ENCODE measurements at places on chromosomes 11 and 22.

GRCh38 chr11:134666273-134667174, 254.5 kb upstream of the B3GAT1 start:
- H3K27ac ChIP-seq: no peak overlapping the region
- DNase-seq: no peak
- no peaks in the 10 kb centered on the region for H3K4me1 ChIP-seq
- H3K36me3 ChIP-seq: no peaks in the 10 kb centered on the region

- H3K4me1 ChIP-seq: peaks cover 58% of the 10 kb centered on the region
- peaks cover 29% of the 10 kb centered on the region for H3K36me3 ChIP-seq
- DNase-seq: peak; percentile 44
- H3K27ac ChIP-seq: peak overlapping the region; percentile 86
- no peaks in the 10 kb centered on the region for H3K27me3 ChIP-seq
Observed at GRCh38 chr11:58525037-58525614, 17.2 kb upstream of the OR5B21 start.

DNA sequence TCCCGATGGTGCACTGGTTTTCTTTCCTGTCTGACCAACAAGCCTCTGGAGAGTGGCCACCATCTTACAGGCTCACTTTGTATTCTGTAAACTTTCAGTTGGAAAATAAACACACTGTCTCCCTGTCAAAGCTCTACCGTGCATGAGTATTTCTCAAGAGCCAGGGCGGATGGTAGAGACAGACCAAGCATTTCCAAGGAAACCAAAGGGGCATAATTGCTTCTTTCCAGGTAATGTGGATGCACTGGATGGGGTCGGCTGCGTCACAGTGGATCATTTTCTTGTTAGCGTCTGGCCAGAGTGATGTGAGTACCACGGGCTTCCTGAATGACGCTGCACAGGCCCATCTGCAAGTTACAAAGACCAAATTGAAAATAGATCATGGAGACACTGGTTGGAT, 5.1 kb upstream of the SEZ6L start:
- H3K36me3 ChIP-seq: no peaks in the 10 kb centered on the region
- H3K27ac ChIP-seq: no peak overlapping the region
- DNase-seq: no peak
- H3K4me1 ChIP-seq: peaks cover 3% of the 10 kb centered on the region
- no peak overlapping the region for H3K4me3 ChIP-seq
- H3K27me3 ChIP-seq: peaks cover 33% of the 10 kb centered on the region

DNA sequence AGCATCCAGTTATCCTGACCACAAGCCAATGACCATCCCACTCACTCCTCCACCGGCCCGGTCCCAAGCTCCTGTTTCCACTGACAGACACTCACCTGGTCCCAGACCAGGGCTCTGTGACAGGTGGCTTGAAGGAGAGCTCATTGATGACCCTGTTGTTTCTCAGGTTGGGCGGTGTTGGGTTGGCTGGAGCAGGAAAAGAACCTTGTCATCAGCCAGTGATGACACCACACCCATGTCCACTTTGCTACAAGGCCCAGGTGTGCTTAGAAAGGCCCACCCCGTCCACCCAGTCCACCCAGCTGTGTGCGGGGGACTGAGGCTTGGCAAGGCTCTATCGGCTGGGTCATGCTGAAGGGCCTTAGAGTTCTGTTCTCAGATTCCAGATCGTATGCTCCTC, 42.9 kb downstream of the GAB4 start:
- no peak for DNase-seq
- H3K4me3 ChIP-seq: no peak overlapping the region
- no peak overlapping the region for H3K27ac ChIP-seq
- no peaks in the 10 kb centered on the region for H3K27me3 ChIP-seq
- H3K4me1 ChIP-seq: peaks cover 3% of the 10 kb centered on the region

DNA sequence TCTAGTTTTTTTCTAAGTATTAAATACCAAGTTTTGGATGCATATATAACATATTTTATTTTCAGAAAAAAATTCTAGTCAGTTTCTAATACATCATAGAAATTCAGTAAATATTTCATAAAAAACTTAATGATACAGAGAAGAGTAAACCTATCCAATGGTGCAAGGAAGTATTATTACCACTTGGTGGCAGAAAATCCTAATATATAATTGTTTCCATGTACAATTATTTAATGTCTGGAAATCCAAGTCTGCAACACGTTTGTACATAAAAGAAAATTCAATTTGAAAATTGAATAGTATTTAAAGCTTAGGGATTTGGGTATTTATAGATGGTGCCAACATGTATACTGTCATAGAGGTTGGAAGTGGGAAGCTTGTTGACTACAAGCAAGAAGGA, 127.0 kb downstream of the TRPC6 start:
- H3K4me3 ChIP-seq: no peak overlapping the region
- no peak for DNase-seq
- no peaks in the 10 kb centered on the region for H3K36me3 ChIP-seq
- no peaks in the 10 kb centered on the region for H3K4me1 ChIP-seq
- H3K27ac ChIP-seq: no peak overlapping the region
- H3K27me3 ChIP-seq: no peaks in the 10 kb centered on the region

- H3K27me3 ChIP-seq: peaks cover 8% of the 10 kb centered on the region
- H3K27ac ChIP-seq: no peak overlapping the region
- no peak overlapping the region for H3K4me3 ChIP-seq
- no peaks in the 10 kb centered on the region for H3K36me3 ChIP-seq
- no peak for DNase-seq
Observed at GRCh38 chr11:126732981-126733380, 267.6 kb downstream of the KIRREL3 start.

GRCh38 chr11:113725913-113726312, 19.8 kb upstream of the TMPRSS5 start:
- no peak for DNase-seq
- H3K4me3 ChIP-seq: no peak overlapping the region
- H3K27me3 ChIP-seq: no peaks in the 10 kb centered on the region
- H3K36me3 ChIP-seq: peaks cover 9% of the 10 kb centered on the region
- no peaks in the 10 kb centered on the region for H3K4me1 ChIP-seq
- H3K27ac ChIP-seq: no peak overlapping the region

DNA sequence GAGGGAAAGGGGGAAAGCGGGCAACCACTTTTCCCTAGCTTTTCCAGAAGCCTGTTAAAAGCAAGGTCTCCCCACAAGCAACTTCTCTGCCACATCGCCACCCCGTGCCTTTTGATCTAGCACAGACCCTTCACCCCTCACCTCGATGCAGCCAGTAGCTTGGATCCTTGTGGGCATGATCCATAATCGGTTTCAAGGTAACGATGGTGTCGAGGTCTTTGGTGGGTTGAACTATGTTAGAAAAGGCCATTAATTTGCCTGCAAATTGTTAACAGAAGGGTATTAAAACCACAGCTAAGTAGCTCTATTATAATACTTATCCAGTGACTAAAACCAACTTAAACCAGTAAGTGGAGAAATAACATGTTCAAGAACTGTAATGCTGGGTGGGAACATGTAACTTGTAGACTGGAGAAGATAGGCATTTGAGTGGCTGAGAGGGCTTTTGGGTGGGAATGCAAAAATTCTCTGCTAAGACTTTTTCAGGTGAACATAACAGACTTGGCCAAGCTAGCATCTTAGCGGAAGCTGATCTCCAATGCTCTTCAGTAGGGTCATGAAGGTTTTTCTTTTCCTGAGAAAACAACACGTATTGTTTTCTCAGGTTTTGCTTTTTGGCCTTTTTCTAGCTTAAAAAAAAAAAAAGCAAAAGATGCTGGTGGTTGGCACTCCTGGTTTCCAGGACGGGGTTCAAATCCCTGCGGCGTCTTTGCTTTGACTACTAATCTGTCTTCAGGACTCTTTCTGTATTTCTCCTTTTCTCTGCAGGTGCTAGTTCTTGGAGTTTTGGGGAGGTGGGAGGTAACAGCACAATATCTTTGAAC, 6.8 kb downstream of the MALAT1 start:
- no peak overlapping the region for H3K4me3 ChIP-seq
- no peak for DNase-seq
- H3K27me3 ChIP-seq: no peaks in the 10 kb centered on the region
- peaks cover 37% of the 10 kb centered on the region for H3K4me1 ChIP-seq

GRCh38 chr11:96309016-96309642, 33.9 kb downstream of the MAML2 start:
- no peak for DNase-seq
- H3K4me3 ChIP-seq: no peak overlapping the region
- peaks cover 77% of the 10 kb centered on the region for H3K4me1 ChIP-seq
- H3K27me3 ChIP-seq: no peaks in the 10 kb centered on the region
- H3K36me3 ChIP-seq: peaks cover 4% of the 10 kb centered on the region
- H3K27ac ChIP-seq: peak overlapping the region; percentile 65

- peaks cover 2% of the 10 kb centered on the region for H3K4me1 ChIP-seq
- H3K27me3 ChIP-seq: peaks cover 20% of the 10 kb centered on the region
- H3K27ac ChIP-seq: no peak overlapping the region
Observed at GRCh38 chr11:102757823-102758549, 22.4 kb downstream of the MMP10 start.

- H3K4me1 ChIP-seq: peaks cover 14% of the 10 kb centered on the region
- H3K36me3 ChIP-seq: peaks cover 3% of the 10 kb centered on the region
- peak; percentile 13 for DNase-seq
- H3K4me3 ChIP-seq: peak overlapping the region; percentile 71
Observed at GRCh38 chr22:23118647-23119493, 22.9 kb downstream of the RSPH14 start.

GRCh38 chr11:125886997-125887372, 483 bp upstream of the HYLS1 start:
- H3K27ac ChIP-seq: peak overlapping the region; percentile 88
- peaks cover 29% of the 10 kb centered on the region for H3K4me1 ChIP-seq
- peak overlapping the region; percentile 81 for H3K4me3 ChIP-seq
- no peaks in the 10 kb centered on the region for H3K27me3 ChIP-seq
- no peak for DNase-seq

DNA sequence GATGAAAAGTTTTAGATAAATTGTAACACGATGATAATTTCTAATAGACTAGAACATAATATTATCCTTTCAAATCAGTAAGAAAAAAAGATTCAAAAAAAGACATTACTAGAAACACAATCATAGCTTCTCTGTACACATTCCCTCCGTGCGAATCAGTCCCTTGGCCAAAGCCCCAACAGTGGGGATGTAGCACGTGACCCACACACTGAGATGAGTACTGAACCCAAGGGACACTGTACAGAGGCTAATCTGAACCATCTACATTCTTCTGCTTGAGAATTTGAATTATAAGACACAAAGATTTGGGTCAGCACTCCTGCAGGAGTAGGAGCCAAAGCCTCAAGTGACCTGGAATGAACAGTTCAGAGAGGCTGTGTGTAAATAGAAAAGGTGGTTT, 353.7 kb downstream of the INSC start:
- no peaks in the 10 kb centered on the region for H3K27me3 ChIP-seq
- DNase-seq: no peak
- no peak overlapping the region for H3K27ac ChIP-seq
- H3K4me3 ChIP-seq: no peak overlapping the region
- no peaks in the 10 kb centered on the region for H3K36me3 ChIP-seq
- no peaks in the 10 kb centered on the region for H3K4me1 ChIP-seq

DNA sequence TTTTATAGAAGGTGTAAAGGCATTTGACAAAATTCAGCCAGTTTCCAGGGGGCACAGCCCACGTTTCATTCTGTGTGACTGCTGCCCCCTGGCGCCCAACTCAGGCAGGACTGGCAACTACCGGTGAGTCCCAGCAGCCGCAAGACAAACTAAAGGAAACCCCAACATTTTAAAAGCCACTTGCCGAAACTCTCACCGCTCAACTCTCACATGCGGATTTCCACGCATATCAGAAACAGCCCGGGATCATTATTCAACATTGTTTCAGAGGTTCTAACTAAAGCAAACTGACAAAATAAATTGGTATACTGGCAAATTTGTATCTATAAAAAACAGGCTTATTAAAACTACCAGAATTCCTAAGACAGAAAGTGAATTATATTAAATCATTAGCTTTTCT, 48.2 kb downstream of the MORC2 start:
- peaks cover 5% of the 10 kb centered on the region for H3K36me3 ChIP-seq
- H3K4me1 ChIP-seq: peaks cover 7% of the 10 kb centered on the region
- peak; percentile 90 for DNase-seq
- H3K27ac ChIP-seq: no peak overlapping the region

DNA sequence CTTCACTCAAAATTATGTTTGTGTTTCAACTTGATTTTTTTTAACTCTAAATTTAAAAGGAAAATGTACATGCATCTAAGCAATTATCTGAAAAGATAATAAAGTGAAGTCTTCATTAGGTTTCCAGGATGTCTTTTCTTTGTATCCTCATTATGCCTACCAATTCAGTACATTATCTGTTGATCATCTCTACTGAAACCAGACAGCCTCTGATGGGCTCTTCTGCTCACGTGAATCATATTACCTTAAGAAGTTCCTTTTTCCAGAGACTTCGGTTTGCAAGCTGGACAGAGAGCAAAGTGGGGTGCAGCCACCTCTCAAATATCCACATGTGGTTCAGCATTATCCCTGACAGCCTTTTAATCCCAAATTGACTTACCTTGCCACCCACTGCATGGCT, 158.4 kb downstream of the CADM1 start:
- no peaks in the 10 kb centered on the region for H3K36me3 ChIP-seq
- H3K4me1 ChIP-seq: no peaks in the 10 kb centered on the region
- no peak overlapping the region for H3K27ac ChIP-seq
- no peak overlapping the region for H3K4me3 ChIP-seq
- peaks cover 9% of the 10 kb centered on the region for H3K27me3 ChIP-seq
- DNase-seq: no peak

DNA sequence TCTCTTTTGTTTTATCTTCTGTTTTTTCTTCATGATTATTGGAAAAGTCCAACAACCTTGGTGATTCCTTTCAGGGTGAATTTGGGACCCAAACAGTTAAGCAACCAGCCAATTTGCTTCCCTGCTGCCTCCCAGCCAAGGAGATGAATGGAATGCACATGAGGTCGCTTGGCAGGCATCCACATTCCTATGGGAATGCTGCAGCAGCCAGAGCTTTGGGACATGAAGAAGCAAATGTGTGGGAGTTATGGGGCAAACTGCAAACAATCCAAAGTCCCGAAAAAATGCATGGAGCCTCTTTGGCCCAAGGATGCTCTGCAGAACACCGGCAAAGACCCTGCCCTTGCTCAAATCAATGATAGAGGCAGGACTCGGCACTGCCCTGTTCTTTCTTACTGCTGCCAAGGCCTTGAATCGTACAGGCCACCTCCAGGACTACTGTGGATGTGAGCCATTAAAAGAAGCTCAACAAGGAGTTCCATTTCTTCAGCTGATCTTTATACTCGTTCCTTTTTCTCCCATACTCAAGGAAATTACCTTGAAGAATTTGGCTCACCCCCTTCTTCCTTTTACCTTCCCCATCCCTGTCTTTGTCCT, 117.3 kb upstream of the TEAD1 start:
- H3K4me1 ChIP-seq: no peaks in the 10 kb centered on the region
- no peaks in the 10 kb centered on the region for H3K36me3 ChIP-seq
- H3K27me3 ChIP-seq: peaks cover 12% of the 10 kb centered on the region
- H3K27ac ChIP-seq: no peak overlapping the region
- no peak overlapping the region for H3K4me3 ChIP-seq
- no peak for DNase-seq

DNA sequence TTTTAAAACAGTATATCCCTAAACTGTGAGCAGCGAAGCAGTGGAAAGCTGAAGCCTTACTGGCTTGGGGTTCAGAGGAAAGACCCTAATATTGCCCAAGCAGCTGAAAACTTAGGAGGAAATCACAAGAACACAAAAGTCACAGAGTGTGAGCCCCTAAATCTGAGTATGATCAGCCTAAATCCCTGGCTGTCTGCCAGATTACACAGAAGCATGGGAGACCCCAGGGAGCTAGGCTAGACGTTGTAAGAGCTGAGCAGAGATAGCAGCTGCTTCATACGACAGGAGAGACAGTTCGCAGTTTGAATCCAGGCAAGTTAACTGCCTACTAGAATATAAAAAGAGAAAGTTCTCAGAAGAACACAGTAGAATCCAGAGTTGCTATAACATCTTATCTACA, 81.2 kb downstream of the PACS1 start:
- H3K36me3 ChIP-seq: peaks cover 4% of the 10 kb centered on the region
- no peak for DNase-seq

All from activated naive CD4-positive, alpha-beta T cell treated with anti-CD3 and anti-CD28 coated beads for 36 hours (primary cell).